ENCODE measurements at places on chromosomes 1 and 21.

GRCh38 chr1:153614906-153615305, 1.2 kb downstream of the S100A14 start:
- DNase-seq = no peak

DNA sequence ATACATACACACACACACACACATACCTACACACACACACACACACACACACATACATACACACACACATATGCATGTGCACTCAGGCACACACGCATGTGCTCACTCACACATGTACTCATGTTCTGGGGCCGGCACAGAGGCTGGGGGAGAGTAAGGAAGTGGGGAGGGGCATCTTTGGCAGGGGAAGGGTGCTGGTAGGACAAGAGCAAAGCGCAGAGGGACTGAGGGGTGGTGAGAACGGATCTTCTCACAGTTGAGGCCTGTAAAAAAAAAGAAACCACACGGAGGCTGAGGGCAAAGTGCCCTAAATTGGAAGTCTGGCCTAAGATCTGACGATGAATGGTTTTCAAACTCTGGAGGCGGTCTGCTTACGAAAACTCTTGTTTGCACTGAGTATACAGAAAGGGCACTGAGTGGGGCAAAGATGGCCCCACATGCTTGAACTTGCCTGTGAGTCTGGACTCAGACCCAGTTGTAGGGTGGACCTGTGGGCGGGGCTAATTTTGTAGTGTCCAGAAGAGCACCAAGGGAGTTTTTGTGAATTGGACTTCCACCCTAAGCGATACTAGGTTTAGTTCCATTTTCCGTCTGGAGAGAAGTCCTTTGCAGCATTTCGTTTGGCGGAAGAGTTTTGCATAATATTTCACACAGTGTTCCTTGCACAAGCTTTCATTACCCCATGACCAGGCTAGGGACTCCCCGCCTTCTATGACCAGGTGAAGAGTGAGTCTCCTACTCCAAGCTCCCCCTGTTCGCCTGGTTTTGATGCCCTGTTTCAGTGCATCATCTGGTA, 79.3 kb upstream of the LYST start:
- DNase-seq = peak; percentile 42

GRCh38 chr1:215517441-215517891, 49.6 kb upstream of the KCTD3 start:
- DNase-seq = peak; percentile 22

DNA sequence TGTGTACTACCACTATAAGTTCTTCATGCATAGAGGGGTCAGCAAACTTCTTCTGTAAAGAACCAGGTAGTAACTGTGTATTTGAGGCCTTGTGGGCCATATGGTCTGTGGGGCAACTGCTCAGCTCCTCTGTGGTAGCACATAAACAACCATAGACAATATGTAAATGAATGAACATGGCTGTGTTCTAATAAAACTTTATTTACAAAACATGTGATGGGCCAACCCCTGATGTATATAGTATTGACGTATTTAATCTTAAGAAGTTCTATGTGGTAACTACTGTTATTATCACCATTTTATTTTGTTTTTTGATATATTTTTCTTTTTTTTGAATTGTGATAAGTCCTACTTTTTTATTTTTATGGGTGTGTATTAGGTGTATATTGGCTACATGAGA, 15.4 kb downstream of the TRAF5 start:
- DNase-seq = no peak

GRCh38 chr1:61053712-61054600, 28.4 kb upstream of the NFIA start:
- peak; percentile 19 for DNase-seq

- DNase-seq = no peak
These were observed 9.5 kb downstream of the SH3BP5L start for GRCh38 chr1:248816042-248816851.

DNA sequence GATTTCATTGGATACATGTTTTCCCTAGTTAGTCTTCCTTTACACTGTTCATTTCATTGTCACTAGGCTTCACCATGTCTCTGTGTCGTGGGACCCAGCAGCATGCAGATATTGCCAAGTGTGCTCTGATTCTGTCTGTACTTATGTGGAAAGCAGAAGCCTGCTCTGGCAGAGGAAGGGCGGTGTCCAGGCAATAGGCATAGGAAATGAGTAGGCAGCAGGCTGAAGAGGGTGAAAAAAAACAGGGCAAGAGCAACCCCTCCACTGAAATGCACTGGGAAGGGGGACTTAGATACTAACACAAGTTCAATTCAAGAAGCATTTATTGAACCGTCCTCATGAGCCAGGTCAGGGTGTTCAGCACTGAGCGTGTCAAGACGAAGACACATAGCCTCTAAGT, 85.2 kb upstream of the VAV3 start:
- DNase-seq = no peak

GRCh38 chr1:68347415-68347814, 102.3 kb downstream of the RPE65 start:
- peak; percentile 75 for DNase-seq

DNA sequence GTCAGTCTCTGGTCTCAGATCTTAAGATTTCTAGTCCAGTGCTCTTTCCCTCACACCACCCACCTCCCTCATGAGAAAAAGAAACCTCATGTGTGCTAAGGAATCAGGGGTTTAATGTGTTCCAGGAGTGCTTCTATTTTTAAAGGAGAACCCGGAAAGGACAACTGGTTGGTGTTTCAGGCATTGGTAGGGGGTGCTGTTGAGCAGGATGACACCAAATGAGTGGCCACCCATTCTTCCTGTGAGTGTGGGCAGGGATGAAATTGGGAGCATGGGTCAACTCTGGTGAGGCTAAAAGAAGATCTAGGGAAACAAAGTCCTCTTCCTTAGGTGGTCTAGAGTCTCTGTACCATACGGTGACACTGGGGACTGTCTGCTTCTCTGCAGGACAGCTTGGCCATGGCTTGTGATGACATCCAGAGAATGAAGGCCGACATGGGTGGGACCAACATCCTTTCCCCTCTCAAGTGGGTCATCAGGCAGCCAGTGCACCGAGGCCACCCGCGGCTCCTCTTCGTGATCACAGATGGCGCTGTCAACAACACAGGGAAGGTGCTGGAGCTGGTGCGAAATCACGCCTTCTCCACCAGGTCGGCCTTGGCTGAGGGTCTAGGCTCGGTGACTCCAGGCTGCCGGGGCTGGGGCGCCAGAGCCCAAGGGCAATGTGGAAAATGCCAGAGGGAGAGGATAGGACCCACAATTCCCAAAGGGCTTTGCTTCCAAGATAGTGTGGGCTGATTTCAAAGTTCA, 39.3 kb downstream of the VWA5B1 start:
- no peak for DNase-seq

- no peak for DNase-seq
These were observed 1.8 kb downstream of the PLEKHO1 start for GRCh38 chr1:150151291-150152181.

DNA sequence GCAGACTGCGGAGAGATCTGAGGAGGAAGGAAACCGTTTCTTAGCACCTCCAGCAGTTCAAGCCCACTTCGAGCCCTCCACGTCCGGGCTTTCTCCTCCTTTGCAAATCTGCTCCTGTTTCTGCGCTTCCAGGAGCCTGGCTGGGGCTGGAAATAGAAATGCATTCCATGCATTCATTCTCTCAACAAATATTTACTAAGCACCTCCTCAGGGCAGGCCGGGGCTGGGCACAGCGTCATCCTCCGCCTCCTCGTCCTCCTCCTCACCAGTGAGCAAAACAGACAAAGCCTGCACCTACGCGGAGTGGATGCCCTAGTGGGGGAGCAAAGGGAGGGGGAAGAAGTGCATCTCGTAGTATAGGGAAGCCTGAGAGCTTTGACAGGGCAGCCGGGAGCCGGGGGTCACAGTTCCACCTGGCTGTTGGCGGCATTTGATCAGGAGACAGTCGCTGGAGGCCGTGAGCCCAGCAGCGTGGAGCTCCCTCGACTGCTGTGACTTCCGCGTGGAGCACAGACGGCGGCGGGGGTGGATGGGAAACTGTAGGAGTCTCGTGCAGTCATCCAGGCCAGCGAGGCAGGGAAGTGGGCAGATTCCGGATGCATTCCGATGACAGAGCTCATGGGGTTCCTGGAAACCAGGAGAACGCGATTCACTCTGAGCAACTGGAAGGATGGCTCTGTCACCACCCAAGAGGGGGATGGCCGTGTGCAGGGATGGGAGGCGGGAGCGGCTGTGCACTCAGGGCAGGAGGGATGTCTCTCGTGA, 93.5 kb downstream of the SIK1 start:
- DNase-seq = no peak

DNA sequence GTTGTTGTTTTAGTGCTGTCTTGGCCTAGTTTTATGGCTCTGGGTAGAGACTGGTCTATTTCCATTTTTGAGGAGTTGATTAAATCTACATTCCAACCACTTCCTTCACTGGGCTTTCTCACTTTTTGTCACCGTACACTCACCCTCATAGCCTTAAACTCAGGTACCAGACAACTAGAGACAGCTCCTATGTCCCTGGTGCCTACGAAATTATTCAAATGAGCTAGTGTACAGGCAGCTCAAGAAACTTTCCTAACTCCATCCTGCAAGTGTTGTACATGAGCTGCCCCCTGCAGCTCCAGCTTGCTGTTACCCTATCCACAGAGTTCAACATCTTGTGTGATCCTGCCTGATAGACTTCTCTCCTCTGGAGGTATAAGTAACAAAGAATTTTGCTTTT, 704.8 kb upstream of the RGS18 start:
- no peak for DNase-seq

- DNase-seq = no peak
These were observed 2.1 kb downstream of the KCNN3 start for GRCh38 chr1:154867841-154868605.

GRCh38 chr1:158999316-159000069, 10.2 kb upstream of the IFI16 start:
- peak; percentile 96 for DNase-seq

- no peak for DNase-seq
These were observed 2.8 kb upstream of the ECE1 start for GRCh38 chr1:21292984-21293536.

- no peak for DNase-seq
These were observed 32.1 kb upstream of the RWDD3 start for GRCh38 chr1:95201905-95202304.

GRCh38 chr21:46425571-46425970, 33.1 kb upstream of the DIP2A start:
- DNase-seq = no peak

- DNase-seq = no peak
These were observed 32.1 kb downstream of the LAMC2 start for GRCh38 chr1:183218027-183218618.

- no peak for DNase-seq
These were observed 6.2 kb downstream of the PRMT2 start for GRCh38 chr21:46641656-46642055.

GRCh38 chr1:62438163-62438562, 1.3 kb downstream of the USP1 start:
- DNase-seq = peak; percentile 37

- DNase-seq = no peak
These were observed 28.8 kb downstream of the TTLL7 start for GRCh38 chr1:83970114-83970513.

- no peak for DNase-seq
These were observed 1.5 kb downstream of the TMEM201 start for GRCh38 chr1:9590201-9590600.

- DNase-seq = no peak
These were observed 26.0 kb downstream of the KNCN start for GRCh38 chr1:46525253-46525983.

DNA sequence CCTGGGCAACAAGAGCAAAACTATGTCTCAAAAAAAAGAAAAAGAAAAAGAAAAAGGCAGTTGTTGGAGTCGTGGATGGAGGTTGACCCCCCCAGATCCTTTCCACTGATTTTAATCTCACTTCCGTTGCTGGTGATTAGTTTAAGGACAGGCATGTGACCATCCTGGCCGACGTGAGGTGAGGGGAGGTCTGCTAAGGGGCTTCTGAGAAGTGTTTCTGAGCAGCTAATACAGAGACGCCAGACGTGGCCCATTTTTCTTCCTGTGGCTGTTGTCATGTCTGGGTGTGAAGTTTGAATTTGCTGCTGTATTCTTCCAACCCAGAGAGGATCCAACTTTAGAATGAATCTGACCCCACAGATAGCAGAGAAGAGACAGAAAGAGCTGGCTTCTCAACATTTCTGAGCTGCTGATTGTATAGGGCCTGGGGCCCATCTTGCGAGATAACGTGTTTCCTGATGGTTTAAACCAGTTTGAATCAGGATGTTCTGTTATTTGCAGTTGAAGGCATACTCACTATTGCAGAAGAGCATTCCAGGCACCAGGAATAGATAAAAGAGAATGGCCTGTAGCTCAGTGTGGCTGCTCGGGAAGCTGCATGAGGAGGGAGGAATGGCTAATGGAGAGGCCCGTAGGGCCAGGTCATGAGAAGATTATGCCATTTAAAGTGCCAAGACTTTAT, 22.8 kb upstream of the SSBP3 start:
- no peak for DNase-seq

- no peak for DNase-seq
These were observed 107.4 kb upstream of the ESRRG start for GRCh38 chr1:216830424-216831210.
